ENCODE measurements at places on chromosomes 2 and 18.

GRCh38 chr18:21463718-21464117 lies 136.8 kb downstream of the ESCO1 start:
- no peak for DNase-seq

DNA sequence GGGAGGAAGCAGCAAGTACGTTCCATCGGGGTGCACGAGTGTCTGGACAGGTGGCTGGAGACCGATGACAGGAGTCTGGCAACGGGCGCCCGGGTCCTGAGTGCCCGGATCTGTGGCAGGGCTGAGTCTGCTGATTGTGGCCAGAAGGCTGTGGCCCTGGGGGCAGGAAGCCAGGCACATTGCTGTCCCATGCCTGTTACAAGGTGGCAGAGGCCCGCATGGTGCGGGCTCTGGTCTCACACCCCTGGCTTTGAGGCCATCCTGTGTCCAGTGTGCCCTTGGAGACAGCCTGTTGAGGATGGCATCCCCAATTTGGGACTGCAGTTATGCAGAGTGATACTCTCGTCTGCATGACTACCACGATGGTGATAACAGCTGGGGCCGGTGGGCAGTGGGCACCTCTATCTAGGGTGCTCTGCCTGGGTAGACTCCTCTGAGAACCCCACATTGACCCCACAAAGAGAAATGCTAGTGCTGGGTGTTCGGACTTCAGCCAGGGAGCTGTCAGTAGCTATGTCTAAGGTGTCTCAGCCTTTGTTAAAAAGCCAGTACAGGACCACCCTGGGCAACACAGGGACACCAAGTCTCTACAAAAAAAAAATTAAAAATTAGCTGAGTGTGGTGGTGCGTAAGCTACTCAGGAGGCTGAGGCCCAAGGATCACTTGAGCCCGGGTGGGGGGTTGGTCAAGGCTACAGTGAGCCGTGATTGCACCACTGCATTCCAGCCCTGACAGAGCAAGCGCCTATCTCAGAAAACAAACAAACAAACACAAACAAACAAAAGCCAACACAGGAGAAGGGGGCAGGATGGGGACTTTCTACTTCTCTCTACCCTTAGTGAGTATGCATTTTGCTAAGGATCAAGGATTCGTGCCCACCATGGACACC lies 88.3 kb downstream of the RHOB start:
- no peak for DNase-seq

DNA sequence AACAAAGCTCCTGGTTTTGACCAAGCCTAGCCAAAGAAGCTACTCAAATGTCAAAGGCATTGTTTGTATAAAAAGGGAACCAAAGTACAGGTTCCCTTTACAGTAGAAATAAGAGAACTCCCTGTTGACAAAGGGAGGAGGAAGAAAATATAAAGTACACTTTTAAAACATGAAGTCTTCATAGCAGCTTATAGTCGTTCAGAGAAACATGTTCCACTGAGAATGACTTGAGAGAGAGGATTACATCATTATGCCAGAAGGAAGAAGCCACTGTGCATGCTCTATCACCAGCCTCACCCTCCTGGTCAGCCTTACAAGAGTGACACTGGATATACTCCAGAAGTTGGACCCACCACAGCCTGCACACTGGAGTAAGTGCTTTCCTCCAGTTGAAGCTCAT lies 2.5 kb upstream of the DHRS9 start:
- DNase-seq = no peak

DNA sequence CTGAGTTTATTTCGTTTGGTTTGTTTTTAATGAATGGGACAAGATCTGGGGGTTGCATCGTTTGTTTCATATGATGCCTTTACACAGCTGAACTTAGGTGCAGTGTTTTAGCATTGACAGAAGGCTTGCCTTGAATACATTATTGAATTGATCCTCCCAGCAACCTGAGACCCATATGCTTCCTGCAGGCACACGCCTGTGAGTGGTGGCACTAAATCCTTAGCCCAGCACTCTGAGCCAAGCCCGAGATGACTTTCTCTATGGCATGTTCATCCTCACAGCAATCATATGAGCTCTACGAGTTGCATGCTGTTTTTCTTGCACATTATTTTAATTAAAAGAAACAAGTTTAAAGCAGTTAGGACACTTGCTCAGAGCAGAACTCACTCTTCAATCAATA lies 47.8 kb upstream of the AGAP1 start:
- no peak for DNase-seq

DNA sequence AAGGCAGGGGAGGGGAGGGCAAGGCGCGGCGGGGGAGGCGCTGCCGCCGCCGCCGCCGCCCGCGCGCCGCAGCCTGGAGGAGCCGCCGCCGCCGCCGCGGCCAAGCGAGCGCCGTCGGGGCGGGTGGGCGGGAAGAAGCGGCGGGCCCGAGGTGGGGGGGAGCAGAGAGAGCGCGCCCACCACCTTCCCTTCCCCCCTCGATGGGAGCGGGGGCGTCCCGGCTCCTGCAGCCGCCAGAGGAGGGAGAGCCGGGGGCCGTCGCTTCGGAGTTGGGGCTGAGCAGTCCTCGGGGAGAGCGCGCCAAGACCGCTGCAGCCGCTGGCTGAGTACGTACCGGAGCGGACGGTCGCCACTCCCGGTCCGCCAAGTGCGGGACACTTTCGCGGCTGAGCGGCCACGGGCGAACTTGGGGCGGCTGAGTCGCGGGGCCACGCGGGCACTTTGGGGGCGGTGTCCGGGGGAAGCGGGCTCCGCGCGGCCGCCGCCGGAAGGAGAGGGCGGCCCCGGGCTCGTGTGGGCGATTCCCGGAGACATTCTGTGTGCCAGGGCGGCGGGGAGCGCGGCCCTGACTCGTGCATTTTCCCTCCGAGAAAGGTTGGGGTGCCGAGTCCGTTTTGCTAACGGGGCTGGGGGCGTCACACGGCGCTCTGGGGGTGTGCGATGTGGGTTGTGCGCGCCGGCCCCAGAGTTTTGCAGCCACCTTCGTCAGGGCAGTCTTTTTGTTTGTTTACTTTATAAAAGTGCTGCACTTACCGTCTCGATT lies at the start of gene NAB1:
Gene NAB1, plus strand, starts transcription at position 49 of the 763 bp plus-strand sequence. CDS start 10,094 bp downstream, outside the sequence.
- DNase-seq = no peak

DNA sequence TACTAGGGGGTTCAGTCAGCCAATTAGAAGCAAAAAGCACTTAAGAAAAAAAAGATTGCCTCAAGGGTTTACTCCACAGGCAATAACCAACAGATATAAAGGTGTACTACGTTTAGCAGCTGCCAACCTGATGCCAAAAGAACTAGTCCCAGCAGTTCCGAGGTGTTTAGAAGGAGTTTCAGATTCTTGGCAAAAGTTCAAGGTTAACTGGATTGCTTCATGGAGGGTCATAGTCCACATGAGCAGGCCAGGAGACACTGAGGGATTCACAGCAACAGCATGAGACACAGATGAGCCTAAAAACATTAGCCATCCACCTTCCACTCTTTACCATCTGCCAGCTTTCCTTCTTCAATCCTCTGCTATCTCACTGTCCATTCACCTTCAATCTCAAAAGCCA lies 4.9 kb upstream of the DNAH7 start:
- DNase-seq = no peak

GRCh38 chr2:144329472-144329871 lies 190.4 kb downstream of the ZEB2 start:
- no peak for DNase-seq

- no peak for DNase-seq
Observed at GRCh38 chr2:239339241-239339640, 61.6 kb downstream of the HDAC4 start.

- DNase-seq = no peak
Observed at GRCh38 chr2:238380336-238380735, 46.4 kb upstream of the ASB1 start.

- DNase-seq = no peak
Observed at GRCh38 chr2:56648802-56649201, 465.0 kb downstream of the CCDC85A start.

- DNase-seq = no peak
Observed at GRCh38 chr2:236917164-236917563, 168.5 kb upstream of the COPS8 start.

- no peak for DNase-seq
Observed at GRCh38 chr18:71405169-71405809, 1116.4 kb downstream of the SOCS6 start.

- DNase-seq = no peak
Observed at GRCh38 chr2:62001431-62001830, 96.0 kb downstream of the COMMD1 start.

GRCh38 chr2:234702731-234703225 lies 205.9 kb upstream of the ARL4C start:
- no peak for DNase-seq

DNA sequence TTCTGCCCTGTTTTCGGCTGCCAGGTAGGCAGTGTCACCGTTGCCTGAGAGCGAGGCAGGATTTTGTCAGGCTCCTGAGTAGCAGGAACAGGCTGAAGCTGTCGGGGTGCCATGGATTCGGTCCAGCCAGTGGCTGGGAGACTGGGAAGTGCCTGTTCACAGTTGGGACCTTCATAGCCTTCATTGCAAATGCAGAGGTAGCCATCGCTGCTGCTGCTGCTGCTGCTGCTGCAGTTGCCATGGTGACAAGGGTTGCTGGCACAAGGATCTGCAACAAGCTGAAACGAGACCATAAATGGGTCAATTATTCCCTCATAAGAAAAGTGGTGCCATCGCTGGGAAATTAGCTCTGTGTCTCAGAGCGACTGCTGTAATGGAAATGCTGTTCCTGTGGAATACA lies 122.7 kb downstream of the DNER start:
- no peak for DNase-seq

DNA sequence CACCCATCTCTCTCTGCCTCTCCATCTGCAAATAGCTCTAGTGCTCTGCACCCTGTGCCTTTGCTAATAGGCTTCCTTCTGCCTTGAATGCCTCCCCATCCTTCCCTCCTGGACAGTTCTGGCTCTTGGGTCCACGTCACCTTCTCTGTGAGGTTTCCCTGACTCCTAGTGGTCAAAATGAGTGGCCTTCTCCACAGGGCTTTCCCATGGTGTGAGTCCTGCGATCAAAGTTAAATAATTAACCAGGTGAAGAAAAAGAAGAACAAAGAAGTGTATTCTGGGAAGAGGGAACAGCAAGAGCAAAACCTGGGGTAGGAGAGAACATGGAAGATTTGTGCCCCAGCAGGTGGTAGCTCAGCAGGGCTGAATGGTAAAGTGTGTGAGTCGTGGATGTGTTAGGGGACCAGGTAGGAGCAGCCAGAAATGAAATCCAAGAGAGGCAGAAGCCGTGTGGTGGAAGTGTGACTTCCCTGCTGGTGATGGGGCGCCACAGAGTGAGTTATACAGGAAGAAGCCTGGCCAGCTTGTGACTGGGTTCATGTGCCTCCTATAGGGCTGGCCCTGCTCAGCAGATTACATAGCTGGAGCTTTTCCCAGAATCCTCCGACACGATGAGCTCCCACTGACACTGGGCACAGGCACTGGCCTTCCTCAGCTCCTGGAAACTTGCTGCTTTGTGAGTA lies 93.8 kb upstream of the LDAH start:
- DNase-seq = no peak

DNA sequence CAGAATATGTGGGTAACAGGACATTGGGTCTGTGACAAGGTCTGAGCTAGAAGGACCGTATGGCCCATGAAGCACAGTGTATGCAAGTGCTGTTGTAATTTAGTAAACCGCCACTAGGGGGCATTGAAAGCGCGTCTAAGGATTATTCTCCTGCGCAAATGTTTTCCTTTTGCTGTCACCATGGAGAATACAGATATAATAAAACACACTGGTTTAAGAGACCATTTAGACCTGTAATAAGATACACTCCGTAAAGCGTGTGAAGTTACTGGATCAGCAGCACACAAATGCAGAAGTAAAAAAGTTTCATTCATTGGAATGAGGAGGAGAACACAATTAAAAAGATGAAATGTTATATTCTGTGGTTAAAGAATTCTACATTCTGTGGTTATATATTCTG lies 272.4 kb downstream of the AGAP1 start:
- no peak for DNase-seq

DNA sequence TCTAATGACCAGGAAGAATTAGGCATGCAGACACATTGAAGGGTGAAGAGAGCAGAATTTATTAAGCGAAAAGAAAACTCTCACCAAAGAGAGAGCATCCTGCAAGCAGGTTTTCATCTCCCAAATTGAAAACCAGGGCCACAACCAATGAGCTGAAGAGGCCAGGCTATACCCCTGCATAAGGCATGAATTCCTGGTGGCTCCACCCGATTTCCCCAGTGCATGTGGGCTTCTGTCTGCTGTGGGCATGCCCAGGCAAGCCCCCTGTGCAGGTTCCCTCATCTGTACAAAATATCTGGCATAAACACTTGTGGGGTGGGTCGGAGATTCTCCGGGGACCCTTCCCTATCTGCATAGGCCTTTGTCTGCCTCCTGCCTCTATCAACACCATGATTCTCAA lies 621.6 kb upstream of the LRRTM1 start:
- DNase-seq = no peak

DNA sequence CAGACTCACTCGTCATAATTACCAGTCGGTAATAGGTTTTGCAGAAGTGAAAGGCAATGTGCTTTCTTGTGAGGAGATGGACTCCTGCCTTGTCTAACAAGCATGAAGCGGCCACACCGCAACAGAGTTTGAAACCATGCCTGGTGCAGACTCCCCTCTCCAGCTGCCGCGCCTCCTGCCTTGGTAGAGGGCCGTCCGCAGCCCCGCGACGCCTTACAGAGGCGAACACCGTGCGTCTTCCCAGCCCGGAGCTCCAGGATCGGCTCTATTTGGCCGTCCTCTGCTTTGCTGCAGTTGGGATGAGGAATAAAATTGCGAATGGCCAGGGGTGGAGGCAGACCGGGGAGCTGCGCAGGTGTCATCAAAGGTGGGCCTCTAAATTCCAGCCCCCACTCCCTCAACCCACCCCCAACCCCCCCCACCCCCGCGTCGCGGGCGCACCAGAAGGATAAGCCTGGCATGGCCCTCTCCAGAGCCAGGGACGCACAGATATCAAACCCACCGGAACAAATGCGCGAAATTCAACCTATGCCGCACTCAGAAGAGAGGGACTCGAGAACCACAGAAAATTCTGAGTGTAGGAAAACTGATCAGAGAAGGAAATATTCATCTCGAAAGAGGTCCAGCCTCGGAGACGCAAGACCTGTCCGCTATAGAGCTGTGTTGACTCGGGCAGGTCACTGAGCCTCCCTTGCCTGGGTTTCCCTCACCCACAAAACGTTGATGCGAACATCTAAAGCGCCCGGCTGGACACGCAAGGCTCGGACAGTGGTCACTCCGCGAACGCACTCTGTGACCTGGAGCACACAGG lies 1.1 kb downstream of the TRABD2A start:
- no peak for DNase-seq

DNA sequence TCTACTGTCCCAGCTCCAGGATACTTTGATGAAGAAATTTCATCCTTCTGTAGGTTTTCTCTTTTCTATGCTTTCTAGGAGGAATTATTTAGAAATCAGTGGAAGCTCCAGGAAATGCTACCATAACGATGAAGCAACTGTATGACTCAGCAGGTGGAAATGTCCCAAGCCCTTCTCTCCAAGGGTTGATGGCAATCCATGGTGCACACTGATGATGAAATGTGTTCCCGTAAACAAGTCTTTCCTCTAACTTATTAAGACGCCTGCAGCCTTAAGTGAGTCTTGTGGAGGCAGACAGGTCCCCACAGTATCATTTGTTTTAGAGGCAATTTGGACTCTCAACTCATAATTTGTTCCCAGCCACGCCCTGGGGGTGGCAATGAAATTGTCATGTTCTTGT lies 777.6 kb upstream of the SOX11 start:
- DNase-seq = no peak

GRCh38 chr2:200274116-200275075 lies 32.1 kb upstream of the SPATS2L start:
- DNase-seq = no peak

GRCh38 chr2:166088634-166089033 lies 39.2 kb downstream of the SCN1A start:
- no peak for DNase-seq

GRCh38 chr2:181467966-181468707 lies 11.0 kb downstream of the ITGA4 start:
- no peak for DNase-seq
